ENCODE measurements at places on chromosomes 7 and 10. TPM values are rescaled to one million over a fixed set of nuclear protein-coding genes. Genes with fewer than 3 reads are reported as not detected.
A peak's percentile ranks its signal among the peaks of the same experiment; 100 is the strongest.

Gene ZNF804B
- not detected for total RNA-seq

Gene MSMB
- not detected for total RNA-seq

Gene MKX
- not detected for total RNA-seq

Gene ABCC2
- total RNA-seq = 1.3 TPM

Gene SORCS1
- 0.50 TPM for total RNA-seq

Gene TAS2R5
- 0.43 TPM for total RNA-seq

Gene IGFBP1
- not detected for total RNA-seq

DNA sequence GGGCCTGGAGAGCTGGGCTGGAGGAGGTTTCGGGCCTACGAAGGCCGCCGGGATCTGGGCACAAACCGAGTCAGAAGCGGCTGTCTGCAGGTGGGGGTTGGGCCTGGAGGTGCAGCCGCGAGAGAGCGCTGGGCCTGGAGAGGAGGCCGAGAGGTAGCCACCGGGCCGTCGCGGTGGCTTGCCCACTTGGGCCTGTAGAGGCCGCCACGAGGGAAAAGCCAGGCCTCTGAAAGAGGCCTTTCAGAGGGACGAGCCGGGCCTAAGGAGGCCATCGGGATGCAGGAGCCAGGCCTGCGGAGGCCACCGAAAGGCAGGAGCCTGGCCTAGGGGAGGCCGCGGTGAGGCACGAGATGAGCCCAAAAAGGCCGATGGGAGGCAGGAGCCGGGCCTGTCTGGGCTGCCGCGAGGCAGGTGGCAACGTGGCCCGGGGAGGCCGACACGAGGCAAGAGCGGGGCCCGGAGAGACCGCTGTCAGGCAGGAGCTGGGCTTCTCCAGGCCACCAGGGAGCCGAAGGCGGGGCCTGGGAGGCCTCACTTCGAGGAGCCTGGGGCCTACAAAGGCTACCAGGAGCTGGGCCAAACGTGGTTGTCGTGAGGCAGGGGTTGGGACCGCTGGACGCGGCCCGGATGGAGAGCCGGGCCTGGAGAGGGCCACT, 25.6 kb downstream of the MDH2 start:
- no peak overlapping the region for H3K4me3 ChIP-seq
- no peak for DNase-seq
- H3K4me1 ChIP-seq = peaks cover 6% of the 10 kb centered on the region
- H3K36me3 ChIP-seq = no peaks in the 10 kb centered on the region
- no peak overlapping the region for H3K27ac ChIP-seq
- no peaks in the 10 kb centered on the region for H3K27me3 ChIP-seq

DNA sequence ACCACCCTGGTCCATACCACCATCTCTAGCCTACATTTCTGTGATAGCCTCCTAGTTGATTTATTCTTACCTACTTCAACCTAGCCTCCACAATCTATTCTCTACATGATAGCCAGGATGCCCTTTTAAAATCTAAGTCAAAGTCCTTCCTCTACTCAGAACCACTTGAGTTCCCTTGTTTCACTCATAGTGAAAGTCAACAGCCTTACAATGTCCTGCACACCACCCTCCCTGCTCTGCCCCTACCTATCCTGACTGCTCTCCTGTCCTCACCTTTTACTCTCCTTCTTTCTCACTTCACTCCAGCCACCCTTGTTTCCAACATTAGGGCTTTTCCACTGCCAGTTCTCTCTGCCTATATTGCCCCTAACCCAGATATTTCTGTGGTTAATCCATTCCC, 146.7 kb downstream of the GRM3 start:
- no peak for DNase-seq
- no peak overlapping the region for H3K27ac ChIP-seq
- no peak overlapping the region for H3K4me3 ChIP-seq
- H3K36me3 ChIP-seq = no peaks in the 10 kb centered on the region
- no peaks in the 10 kb centered on the region for H3K4me1 ChIP-seq

DNA sequence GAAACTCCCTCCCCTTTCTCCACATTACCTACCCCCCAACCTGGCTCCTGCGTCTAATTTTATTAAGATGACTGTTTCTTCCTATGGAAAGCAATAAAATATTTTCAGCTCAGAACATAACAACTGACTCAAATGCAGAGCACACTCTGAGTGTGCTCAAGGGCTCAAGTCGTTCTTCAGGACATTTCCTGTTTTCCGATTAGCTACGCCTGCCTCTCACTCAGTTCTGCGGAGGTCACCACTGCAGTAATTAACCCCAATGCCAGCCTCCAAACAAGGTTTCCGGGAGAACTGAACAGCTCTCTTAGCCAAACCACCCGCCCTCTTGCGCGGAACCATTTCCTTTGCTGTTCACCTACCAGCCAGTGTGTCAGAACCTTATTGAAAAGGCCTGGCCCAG, 19.3 kb downstream of the MYOF start:
- H3K4me1 ChIP-seq = peaks cover 25% of the 10 kb centered on the region
- no peaks in the 10 kb centered on the region for H3K36me3 ChIP-seq
- H3K27ac ChIP-seq = peak overlapping the region; percentile 30
- H3K4me3 ChIP-seq = no peak overlapping the region

- H3K36me3 ChIP-seq = no peaks in the 10 kb centered on the region
- no peak overlapping the region for H3K4me3 ChIP-seq
- no peak overlapping the region for H3K27ac ChIP-seq
Observed at GRCh38 chr7:8131694-8132605, 130.0 kb downstream of the ICA1 start.

GRCh38 chr10:87837445-87837844, 19.4 kb upstream of the ATAD1 start:
- DNase-seq = no peak
- peaks cover 7% of the 10 kb centered on the region for H3K27me3 ChIP-seq
- no peaks in the 10 kb centered on the region for H3K36me3 ChIP-seq
- H3K4me1 ChIP-seq = no peaks in the 10 kb centered on the region
- no peak overlapping the region for H3K4me3 ChIP-seq

GRCh38 chr10:49278497-49278981, 20.4 kb upstream of the C10orf71 start:
- H3K27ac ChIP-seq = no peak overlapping the region
- H3K4me3 ChIP-seq = no peak overlapping the region
- DNase-seq = no peak
- H3K4me1 ChIP-seq = no peaks in the 10 kb centered on the region

DNA sequence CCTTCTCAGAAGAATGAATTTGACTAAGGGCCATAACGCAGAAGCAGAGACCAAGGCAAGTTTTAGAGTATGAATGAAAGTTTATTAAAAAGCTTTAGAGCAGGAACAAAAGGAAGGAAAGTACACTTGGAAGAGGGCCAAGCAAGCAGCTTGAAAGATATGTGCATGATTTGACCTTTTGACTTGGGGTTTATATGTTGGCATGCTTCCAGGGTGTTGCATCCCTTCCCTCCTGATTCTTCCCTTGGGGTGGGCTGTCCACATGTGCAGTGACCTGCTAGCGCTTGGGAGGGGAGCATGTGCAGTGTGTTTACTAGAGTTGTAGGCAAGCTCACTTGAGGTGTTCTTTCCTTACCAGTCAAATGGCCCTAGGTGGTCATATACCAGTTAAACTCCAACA, 37.9 kb upstream of the LRRN3 start:
- H3K27ac ChIP-seq = no peak overlapping the region
- H3K27me3 ChIP-seq = no peaks in the 10 kb centered on the region
- no peaks in the 10 kb centered on the region for H3K36me3 ChIP-seq

DNA sequence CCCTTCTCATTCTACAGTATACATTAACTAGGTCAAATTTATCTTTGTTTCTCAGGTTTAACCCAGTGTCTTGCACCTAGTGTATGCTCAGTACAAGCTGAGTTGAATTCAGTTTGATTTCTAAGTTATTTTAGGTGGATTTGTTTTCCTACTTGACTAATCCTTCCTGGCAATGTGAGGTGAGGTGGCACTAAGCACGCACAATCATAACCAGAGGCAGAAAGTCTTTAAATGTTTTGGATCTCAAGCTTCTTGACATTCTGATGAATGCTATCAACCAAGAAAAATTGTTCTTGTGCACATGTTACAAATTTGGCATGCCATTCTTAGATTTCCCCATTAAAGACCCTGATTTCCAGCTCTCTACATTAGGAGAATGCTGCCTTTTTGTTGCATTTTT, 3.2 kb downstream of the BZW2 start:
- H3K4me1 ChIP-seq = peaks cover 47% of the 10 kb centered on the region
- H3K4me3 ChIP-seq = peak overlapping the region; percentile 92
- H3K36me3 ChIP-seq = no peaks in the 10 kb centered on the region
- no peak overlapping the region for H3K27ac ChIP-seq

DNA sequence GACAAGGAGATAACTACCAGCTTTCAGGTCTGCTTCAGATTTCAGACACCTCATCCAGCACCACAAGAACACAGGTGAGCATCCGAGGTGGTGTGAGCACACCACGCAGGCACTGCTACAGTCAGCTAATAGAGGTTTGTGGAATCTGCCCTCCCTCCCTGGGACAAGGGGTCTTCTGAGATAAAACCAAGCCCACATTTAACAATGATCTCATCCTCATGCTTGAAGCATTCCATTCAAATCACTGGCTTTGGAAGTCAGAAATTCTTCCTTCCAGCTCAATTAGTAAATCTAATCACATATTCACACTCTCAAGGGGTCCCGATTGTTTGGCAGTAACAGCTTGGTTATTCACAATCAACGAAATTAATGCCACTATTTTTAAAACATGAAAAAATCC, 331.4 kb downstream of the ELMO1 start:
- no peak overlapping the region for H3K4me3 ChIP-seq
- no peak for DNase-seq
- H3K36me3 ChIP-seq = no peaks in the 10 kb centered on the region
- H3K27ac ChIP-seq = no peak overlapping the region

GRCh38 chr7:137295739-137296324, 47.7 kb downstream of the PTN start:
- H3K4me3 ChIP-seq = no peak overlapping the region
- H3K36me3 ChIP-seq = no peaks in the 10 kb centered on the region
- H3K4me1 ChIP-seq = no peaks in the 10 kb centered on the region
- DNase-seq = no peak
- H3K27ac ChIP-seq = no peak overlapping the region

DNA sequence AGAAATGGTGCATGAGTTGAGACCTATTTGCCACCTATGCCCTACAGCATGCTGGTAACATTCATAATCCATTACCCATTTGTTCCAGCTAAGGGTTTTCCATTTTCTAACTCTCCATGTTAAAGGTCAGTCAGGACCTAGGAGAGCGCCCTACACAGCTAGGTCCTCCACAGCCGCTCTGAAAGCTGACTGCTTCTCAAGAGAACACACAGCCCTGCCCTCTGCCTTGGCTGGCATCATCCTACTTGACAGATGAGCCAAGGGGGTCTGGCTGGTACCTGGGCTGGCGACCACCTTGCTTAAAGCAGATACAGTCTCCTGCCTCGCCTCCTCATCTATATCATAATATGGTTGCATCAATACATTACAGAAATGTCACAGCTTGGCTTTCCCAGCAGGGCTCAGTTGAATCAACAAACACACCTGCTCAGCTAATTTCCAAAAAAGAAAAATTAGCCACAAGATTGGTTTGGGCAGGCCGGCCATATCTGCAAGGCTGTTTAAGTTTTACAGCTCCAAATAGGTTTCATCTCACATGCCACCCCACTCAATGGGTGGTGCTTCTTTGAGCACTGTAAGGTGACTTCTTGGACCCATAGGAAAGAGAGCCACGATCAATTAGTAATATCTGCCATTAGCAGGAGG, 17.3 kb downstream of the TLL2 start:
- no peak overlapping the region for H3K4me3 ChIP-seq
- DNase-seq = no peak
- H3K27ac ChIP-seq = no peak overlapping the region
- H3K27me3 ChIP-seq = no peaks in the 10 kb centered on the region
- H3K36me3 ChIP-seq = no peaks in the 10 kb centered on the region
- H3K4me1 ChIP-seq = no peaks in the 10 kb centered on the region

DNA sequence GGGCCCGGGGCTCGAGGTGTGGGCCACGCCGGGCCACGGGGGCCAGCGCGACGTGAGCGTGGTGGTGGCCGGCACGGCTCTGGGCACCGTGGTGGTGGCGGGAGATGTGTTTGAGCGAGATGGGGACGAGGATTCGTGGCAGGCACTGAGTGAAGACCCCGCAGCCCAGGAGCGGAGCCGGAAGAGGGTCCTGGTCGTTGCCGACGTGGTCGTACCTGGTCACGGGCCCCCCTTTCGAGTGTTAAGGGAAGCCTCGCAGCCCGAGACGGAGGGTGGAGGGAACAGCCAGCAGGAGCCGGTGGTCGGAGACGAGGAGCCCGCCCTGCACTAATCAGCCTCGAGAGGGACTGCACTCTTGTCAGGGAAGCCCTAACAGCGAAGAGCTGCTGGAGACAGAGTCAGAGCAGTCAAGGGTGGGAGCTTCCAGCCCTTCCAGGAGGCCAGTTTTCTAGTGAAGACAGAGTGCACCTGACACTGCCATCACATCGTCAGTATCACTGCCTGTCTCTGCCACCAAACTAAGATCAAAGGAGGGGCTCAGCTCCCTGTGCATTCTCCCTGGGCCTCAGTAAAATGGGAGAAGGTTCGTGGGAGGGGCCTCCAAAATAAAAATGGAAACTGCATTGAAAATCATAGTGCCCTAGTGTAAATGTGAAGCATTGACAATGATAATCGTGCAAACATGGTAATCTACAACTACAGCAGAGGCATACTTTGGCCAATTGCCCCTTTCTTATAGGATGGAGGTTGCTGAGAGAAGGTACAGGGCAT, 1.3 kb downstream of the MBLAC1 start:
- H3K4me3 ChIP-seq = peak overlapping the region; percentile 62
- DNase-seq = peak; percentile 39
- no peaks in the 10 kb centered on the region for H3K36me3 ChIP-seq
- H3K27me3 ChIP-seq = no peaks in the 10 kb centered on the region

GRCh38 chr7:108815815-108816214, 246.1 kb downstream of the DNAJB9 start:
- no peaks in the 10 kb centered on the region for H3K36me3 ChIP-seq
- H3K4me3 ChIP-seq = no peak overlapping the region
- no peaks in the 10 kb centered on the region for H3K4me1 ChIP-seq
- H3K27ac ChIP-seq = no peak overlapping the region
- H3K27me3 ChIP-seq = no peaks in the 10 kb centered on the region

DNA sequence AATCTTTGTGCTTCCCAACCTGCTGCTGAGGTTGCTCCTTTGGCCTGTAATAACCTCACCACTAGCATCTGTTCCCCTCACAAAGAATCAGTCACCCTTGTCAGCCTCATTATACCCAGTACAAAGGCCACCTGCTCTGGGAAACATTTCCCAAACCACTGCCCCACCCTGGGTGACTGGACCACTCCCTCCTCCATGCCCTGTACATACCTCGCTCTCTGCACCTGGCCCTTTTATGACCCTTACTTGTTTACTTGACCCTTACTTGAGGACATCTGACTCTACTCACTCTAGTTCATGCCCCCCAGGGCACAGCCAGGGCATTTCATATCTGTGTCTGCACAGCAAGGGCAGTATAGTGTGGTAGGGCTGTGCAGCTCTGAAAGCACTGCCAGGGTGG, 21.4 kb upstream of the AOC1 start:
- no peaks in the 10 kb centered on the region for H3K27me3 ChIP-seq
- no peaks in the 10 kb centered on the region for H3K36me3 ChIP-seq
- no peak overlapping the region for H3K4me3 ChIP-seq
- no peak for DNase-seq
- H3K27ac ChIP-seq = no peak overlapping the region
